ENCODE measurements at places on chromosomes 5 and 9.

GRCh38 chr9:959914-960313, 16.5 kb upstream of the DMRT3 start:
- no peak for DNase-seq

DNA sequence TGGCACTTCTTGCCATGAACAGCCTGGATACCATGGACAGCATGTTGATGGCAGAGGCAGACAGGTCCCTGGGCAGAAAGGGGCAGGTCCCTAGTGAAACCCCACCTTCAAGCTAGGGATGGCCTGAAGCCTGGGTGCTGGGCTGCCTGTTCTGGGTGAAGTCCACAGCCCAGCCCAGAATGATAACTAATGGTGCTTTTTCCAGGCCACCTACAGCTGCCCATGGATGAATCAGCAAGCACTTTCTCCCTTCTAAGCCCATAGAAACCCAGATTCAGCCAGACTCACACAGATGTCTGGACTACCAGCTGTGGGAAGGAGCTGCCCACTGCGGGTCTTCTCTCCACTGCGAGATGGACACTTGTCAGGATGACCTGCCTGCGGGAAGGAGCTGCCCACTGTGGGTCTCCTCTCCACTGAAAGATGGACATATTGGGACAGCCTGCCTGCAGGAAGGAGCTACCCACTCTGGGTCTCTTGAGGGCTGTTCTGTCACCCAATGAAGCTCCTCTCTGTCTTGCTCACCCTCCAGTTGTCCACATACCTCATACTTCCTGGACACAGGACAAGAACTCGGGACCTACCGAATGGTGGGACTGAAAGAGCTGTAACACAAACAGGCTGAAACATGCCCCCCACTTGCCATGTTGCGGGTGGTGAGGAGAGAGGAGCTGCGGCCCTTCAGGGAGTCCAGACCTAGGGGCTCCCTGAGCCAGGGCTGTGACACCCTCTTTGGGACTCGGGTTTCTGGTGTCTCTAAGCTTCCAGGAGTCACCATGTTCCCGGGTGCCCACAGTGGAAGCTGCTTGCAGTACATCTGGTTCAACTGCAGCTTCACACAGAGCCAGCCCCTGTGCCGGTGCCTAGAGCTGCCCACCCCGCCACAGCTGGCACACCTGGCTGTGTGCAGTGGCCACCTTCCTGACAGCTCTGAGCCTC, 60.7 kb upstream of the SYNPO start:
- no peak for DNase-seq

- no peak for DNase-seq
Observed at GRCh38 chr5:140228364-140228837, 53.4 kb downstream of the CYSTM1 start.

DNA sequence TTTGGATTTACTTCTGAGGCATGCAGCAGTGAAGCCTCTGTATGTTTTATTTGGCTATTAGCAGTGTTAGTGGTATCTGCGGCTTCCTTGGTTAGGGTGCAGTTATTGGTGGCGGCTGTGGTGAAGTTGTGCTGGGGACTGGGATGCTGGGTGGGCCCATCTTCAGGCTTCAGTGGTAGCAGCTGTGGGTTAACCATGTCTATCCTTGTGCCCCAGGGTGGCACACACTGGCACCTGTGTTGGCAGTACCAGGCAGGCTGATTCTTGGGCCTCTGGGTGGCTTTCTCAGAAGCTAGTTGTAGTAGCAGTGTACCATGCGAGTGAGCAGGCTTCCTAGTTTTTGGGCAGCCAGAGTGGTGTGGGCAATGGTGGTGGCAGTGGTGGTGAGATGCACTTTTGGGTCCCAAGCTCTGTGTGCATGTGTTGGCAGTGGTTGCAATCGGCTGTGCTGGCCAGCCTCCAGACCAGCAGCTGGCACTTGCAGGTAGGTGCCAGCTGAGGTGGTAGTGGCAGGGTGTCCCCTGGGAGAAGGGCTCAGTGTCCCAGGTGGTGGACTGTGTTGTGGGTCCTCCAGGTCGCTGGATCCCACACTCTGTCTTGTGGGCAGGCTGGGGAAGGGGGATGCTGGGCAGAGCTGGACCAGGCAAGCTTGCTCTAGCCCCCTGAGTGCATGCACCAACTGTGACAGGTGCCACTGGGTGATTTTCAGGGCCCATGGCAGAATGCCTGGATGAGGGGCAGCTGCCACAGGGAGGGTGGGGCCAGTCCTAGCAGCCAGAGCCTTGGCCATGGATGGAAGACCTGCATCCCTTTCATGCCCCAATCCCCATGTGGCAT, 13.6 kb downstream of the AHRR start:
- DNase-seq, result no peak

DNA sequence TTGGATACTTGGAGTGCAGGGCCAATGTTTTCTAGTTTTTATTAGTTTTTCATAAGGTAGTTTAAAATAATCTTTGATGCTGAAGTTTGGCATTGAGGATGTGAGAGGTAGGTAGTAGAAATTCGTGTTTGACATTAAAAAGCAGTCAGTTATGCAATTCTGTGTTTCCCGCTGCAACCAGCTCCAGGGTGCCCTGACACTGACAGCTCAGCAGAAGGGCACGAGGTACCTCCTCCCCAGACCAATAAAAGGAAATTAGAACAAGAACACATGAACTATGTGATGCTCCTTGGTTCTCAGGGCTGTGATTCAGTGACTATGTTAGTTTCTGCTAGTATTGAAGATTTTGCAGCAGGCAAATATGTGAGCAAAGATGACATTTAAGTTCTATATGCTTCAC, 40.2 kb downstream of the NSUN2 start:
- DNase-seq, result no peak

- DNase-seq, result no peak
Observed at GRCh38 chr5:95365302-95366095, 25.7 kb upstream of the FAM81B start.
